Left ventricle myocardium superior (tissue), 1 donor: ENCODE measurements at places on chromosomes 6 and 20. TPM values are rescaled to one million over a fixed set of nuclear protein-coding genes. Genes with fewer than 3 reads are reported as not detected.

DNA sequence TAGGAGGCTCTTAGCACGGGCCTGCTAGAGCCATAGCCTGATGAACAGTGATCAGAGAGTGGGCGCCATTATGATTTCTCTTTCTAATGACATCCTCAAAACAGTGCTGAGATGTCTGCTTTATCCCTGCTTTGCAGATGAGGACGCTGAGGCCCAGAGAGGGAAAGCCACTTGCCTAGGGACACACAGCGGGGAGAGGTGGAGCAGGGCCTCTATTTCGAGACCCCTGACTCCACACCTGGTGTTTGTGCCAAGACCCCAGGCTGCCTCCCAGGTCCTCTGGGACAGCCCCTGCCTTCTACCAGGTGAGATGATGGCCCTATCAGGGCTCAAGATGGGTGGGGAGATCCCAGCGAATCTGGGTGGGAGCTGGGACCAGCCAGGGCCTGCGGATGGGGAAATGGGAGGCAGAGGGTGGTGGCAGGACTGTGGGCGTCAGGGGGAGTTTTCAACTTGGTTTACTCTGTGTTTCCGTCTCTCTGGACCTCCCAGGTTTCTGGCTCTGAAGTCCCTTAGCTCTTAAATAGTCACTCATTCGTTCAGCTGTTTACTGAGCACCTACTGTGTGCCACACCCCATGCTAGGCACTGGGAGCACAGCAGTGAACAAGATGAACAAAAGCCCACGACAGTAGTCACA lies 36.7 kb downstream of the SRC start:
- DNase-seq, result peak; percentile 18

SLC35F1 gene
- total RNA-seq, result 6.7 TPM

- no peak for DNase-seq
These were observed 2.5 kb downstream of the SCRT2 start for GRCh38 chr20:672963-673602.

COL21A1 gene
- total RNA-seq, result 23.2 TPM

HTR1E gene
- total RNA-seq, result not detected

DNA sequence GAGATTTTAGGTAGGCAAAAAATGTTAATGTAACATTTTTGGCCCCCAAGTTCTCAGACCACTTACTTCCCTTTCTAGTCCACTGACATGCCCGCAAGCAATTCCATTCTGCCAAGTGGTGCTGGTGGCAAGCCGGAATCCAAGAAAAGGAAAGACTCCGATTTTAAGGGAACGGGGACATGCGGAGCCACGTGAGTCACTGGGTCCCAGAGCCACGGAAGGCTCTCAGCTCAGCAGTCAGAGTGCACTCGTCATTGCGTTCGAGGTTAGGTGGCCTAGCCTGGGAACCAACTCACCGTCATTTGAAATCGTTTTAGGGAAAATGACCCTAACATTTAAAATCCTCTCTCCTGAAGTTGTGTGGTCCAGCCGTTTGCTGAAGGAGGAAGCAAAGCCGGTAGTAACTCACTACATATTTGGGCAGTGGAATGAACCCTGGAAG lies 711 bp upstream of the SIRT5 start:
- peak; percentile 40 for DNase-seq

DNA sequence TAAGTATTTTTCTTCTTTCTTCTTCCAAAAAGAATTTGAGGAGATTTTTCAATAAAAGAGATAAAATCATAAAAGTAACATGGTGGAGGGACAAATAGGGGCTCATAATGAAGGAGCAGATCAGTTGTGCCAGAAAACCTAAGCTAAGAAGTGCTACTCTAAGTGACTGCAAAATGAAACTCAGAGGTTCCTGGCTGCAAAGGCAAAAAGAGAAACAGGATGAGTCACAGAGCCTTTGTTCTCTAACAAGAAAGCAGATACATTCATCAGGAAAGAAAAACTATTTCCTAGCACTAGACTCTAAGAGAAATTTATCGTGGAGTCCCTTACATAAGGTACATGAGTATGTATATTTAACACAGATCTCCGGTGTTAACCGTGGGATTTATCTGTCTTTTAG lies 49.8 kb downstream of the TSHZ2 start:
- no peak for DNase-seq

DNA sequence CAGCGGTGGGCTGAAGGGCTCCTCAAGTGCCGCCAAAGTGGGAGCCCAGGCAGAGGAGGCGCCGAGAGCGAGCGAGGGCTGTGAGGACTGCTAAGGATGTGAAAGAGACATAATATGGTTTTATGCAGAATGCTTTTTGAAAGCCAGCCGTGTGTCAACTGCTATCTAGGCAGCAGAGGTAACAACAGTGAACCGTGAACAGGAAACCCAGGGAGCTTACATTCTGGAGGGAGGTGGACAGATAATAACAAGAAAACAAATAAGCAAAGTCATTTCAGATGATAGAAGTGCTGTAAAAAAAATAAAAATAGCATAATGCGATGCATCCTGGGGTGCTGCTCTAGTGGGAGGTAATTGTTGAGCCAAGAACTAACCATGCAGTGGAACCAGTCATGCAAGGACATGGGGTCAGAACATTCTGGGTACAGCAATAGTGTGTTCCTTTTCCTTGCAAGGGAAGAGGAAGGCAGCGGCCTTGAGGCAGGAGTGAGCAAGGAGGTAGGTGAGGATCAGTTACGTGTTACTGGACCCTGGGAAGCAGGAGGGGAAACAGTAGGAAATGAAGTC lies 134.4 kb upstream of the TMEM170B start:
- DNase-seq, result no peak

- no peak for DNase-seq
These were observed 189.0 kb upstream of the CCN2 start for GRCh38 chr6:132140189-132140588.

- DNase-seq, result no peak
These were observed 18.0 kb downstream of the CYP24A1 start for GRCh38 chr20:54155736-54156317.

DNA sequence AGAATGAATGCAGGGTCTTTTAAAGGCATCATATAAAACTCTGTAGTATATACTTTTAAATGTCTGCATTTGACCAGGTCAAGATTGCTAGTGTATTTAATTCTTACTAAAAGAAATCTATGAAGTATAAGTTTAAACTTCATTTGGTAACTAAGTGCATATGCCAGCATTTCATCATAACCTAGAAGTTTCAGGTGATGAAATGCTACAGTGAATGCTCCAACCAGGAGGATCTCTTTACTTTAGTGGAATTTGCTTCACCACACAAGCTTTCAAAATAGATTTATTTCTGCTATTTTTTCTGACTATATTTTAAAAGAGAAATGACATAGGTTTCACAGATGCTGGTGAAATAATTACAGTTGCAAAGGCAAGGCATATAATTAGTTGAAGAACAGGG lies 141.9 kb downstream of the HIVEP2 start:
- no peak for DNase-seq

- DNase-seq, result no peak
These were observed 30.8 kb upstream of the COL19A1 start for GRCh38 chr6:69835414-69836179.

NRSN1 gene
- not detected for total RNA-seq

SLC22A16 gene
- not detected for total RNA-seq

DNA sequence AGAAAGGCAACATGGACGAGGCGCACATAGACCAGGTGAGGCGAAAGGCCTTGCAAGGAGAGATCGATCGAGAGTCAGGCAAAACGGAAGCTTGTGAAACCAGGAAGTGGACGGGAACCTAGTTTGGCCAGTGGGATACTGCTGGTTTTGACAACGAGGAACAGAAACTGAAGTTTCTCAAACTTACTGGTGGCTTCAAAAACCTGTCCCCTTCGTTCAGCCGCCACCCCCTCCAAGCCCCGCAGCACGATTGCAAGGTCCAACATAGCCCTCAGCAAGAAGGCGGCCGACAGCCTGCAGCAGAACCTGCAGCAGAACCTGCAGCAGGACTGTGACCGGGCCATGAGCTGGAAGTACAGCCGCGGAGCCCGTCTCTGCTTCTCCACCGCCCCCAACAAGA lies 238.0 kb downstream of the KHDC1L start:
- no peak for DNase-seq

GRCh38 chr6:15464211-15464725 lies 198.6 kb downstream of the DTNBP1 start:
- DNase-seq, result peak; percentile 42

SLA2 gene
- 0.47 TPM for total RNA-seq

DNA sequence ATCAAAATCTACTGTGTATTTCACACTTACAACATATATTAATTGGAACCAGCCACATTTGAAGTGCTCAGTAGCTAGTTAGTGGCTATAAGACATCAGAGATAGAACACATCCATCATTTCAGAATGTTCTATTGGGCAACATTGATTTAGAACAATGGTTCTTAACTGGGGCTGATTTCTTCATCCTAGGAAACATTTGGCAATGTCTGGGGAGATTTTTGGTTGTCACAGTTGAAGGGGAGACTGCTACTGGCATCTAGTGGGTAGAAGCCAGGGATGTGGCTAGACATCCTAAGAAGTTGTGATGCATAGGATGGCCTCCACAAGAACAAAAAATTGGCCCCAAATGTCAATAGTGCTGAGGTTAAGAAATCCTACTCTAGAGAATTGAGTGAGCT lies 132.5 kb downstream of the OLIG3 start:
- DNase-seq, result no peak

GRCh38 chr20:57990396-57990987 lies 238.0 kb downstream of the ANKRD60 start:
- no peak for DNase-seq

ZBTB9 gene
- total RNA-seq, result 5.1 TPM

TRIM40 gene
- not detected for total RNA-seq

DNA sequence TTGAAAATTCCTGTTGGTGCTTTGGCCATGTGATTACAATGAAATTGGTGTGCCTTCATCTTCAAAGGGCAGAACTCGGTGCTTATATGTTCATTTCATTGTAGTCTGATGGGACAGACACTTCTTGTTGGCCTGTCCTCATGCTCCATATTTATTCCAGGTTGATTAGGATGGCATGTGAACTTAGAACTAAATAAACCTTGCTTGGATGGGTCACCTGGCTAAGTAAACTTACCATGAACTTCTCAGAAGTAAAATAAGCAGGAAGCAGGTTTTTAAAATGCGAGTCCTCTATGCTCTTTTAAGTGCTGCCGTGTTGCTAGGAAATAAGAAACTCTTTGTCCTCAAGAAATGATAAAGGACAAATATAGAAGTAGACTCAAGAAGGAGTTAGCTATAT lies 26.7 kb downstream of the ZDHHC14 start:
- no peak for DNase-seq

GRCh38 chr6:64589961-64590360 lies 954.4 kb downstream of the PHF3 start:
- no peak for DNase-seq

GRCh38 chr20:31998246-31998645 lies 12.0 kb upstream of the CCM2L start:
- no peak for DNase-seq

DNA sequence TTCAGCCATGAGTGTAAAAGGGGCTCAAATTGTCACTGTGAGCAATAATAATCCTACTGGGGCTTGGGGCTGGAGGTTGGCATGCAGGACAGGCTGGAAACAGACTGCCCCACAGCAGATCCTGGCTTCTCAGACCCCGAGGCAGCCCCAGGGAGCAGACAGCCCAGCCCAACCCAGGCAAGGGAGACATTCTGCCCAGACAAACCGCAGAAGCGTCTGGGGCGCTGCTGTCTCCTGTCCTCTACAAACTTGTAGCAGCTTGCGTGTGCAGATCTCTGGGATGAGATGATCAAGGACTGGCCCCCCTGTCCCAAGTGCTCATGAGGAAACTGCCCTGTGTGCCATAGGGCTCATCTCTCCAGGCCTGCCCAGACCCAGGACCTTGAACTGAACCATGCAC lies 84.6 kb downstream of the MAFB start:
- no peak for DNase-seq

SLC13A3 gene
- total RNA-seq, result 0.12 TPM
